Amniotic epithelial cell (primary cell): ENCODE measurements at places on chromosomes 7 and 10.

- DNase-seq, result no peak
Observed at GRCh38 chr10:131577178-131577555, 265.6 kb upstream of the TCERG1L start.

DNA sequence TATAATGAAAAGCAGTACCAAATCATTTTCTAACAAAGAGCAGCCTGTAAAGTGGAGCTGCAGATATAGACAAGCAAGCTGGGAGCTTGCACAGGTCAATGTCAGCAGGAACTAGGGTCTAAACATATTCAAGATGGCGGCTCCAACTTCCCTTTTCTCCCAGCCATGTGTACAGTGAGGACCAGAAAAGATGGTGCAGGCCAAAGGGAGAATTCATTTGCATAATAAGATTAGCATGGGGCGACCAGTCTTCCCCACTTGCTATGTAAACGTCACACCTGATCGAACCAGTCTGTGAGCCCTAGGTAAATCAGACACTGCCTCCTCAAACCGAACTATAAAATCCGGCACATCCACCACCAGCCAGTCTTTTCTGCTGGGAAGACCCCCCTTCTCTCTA lies 4.4 kb upstream of the RAPGEF5 start:
- DNase-seq, result no peak

DNA sequence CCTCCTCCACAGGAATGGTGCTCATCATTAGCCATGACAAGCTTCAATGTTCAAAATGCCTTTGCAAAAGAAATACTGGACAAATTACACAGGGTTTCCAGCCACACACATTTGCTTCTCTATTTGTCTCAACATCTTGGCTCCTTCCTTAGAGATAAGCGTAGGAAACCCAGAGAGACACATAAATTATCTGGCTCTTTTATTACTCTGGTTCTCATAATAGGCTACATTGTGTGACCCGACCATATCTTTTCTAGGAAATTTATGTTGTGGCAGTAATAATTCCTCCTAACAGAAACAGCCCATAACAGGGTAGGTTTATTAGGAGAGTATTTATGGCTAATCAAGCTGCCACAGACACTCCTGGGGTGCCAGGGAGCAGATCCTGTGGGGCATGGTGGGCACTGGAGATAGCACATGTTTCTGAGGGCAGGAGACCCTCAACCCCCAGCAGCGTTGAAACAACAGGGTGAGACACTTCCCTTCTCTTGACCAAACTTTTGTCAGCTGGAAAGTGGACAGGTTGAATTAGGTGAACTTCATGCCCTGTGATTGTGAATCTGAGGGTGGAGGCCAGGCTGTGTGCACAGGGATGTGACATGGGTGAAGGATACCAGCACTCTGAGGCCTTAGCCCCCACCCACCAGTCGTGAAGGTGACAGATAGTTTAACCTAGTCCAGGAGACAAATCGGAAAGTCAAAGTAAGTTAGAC lies 295.9 kb upstream of the ZNF32 start:
- no peak for DNase-seq

- DNase-seq, result no peak
Observed at GRCh38 chr10:101066896-101067355, 5.1 kb downstream of the KAZALD1 start.

- DNase-seq, result no peak
Observed at GRCh38 chr7:105151152-105151551, 137.1 kb downstream of the KMT2E start.

DNA sequence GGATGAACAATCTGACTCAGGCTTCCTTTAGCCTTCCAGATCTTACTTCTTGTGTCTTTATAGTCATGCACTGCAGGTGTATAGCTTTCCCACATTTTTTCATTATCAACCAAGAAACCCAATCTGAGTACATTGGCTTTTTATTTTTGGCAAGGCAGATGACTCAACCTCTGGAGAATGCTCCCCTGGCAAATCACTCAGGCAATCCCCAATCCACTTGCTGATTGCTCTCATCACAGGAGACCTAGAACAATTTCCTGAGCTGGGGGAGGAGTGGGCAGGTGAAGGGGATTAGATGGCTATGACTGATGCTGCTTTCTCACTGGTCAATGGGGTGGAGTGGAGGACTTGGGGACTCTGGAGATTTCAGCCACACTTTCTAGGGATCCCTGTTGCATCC lies 134.4 kb downstream of the SLC16A9 start:
- no peak for DNase-seq

- peak; percentile 79 for DNase-seq
Observed at GRCh38 chr7:102230593-102230992, 56.1 kb upstream of the SH2B2 start.

DNA sequence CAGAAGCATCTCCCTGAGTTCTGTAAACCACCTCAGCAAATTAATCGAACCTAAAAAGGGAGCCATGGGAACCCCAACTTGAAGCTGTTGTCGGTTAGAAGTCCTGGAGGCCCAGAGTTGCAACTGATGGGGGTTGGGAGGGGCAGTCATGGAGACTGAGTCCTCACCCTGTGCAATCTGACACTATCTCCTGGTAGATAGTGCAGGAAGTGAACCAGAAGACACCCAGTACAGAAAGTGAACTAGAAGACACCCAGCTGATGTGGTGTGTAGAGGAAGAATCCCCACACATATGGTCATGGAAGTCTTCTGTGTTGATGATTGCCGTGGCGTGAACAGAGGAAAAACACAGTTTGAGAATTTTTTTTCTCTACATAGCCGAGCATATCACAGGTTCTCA lies 58.8 kb upstream of the SRRM3 start:
- no peak for DNase-seq

GRCh38 chr10:122342293-122343134 lies 32.0 kb upstream of the PLEKHA1 start:
- peak; percentile 31 for DNase-seq

DNA sequence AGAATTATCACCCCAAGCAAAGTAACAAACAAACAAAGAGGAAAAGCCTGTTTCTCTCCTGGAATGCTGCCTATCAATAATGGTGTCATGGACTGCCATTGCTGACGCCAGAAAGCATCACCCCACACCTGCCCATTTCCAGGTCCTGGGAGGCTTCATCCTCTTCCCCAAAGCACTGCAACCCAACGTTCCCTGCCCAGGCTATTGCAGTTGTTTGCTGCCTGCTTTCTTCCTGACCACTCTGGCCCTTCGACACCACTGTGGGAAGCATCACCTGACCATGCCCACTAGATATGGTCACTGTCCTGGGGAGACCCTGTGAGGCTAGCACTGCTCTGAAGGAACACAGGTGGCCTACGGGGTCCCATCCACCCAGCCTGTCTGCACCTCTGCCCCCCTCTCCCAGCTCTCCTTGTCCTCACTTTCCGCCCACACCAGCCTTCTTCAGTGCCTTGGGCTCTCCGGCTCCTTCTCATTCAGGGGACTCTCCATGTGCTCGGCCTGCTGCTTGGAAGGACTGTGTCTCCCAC lies 439.6 kb downstream of the GLRX3 start:
- DNase-seq, result no peak

- DNase-seq, result no peak
Observed at GRCh38 chr7:105098863-105099515, 85.0 kb downstream of the KMT2E start.

DNA sequence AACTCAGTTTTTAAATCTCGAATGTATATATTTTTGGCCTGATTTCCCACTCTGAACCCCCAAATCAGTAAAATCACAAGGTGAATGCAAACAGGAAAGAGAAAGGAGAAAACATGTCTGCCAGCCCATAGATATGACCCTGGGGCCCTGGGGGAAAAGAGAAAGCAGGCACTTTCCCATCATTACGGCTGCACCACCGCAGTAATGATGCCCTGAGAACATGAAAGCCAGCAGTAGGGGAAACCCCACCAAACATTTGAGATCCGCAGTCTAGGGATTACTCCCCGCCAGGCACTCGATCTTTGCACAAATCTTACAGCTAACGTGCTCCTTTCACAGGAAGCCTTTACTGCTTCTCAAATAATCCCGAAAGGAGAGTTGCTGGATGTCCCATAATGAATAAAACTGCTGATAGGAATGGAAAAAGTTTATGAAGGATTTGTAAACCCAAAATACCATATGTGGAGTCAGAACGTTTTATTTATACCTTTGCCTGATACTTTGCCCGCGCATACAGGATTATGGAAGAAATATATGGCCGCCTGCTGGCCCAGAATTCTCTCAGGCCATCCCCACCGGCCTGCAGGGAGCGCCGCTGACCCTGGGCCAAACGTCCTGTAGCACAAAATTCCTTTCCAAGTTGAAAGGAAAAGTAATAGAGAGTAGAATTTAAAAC lies 180.0 kb upstream of the INHBA start:
- no peak for DNase-seq

GRCh38 chr7:51611937-51612336 lies 295.3 kb upstream of the COBL start:
- no peak for DNase-seq

DNA sequence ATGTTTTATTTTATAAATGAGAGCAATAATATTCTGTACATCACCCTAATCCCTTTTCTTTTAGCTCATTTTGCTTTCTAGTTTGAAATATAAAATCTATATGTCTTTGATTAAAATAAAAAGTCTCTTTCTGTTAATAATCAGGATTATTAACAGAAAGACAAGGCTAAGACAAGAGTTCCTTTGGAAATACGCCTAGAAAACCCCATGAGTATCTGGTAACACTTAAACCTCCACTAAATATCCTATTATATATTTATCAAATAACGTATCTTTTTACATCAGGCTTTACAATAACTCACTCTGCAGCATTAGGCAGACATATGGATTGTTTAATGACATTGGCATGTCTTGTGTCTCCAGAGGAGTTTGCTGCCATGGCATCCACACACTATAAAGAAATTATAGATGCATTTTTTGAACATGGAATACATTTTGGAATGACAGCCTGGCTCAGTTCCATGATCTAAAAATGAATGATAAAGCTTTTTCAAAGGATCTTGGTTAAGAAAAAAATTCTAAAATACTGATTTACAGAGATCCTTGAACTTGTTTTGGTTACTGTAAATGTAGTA lies 98.7 kb downstream of the TMEM26 start:
- no peak for DNase-seq

DNA sequence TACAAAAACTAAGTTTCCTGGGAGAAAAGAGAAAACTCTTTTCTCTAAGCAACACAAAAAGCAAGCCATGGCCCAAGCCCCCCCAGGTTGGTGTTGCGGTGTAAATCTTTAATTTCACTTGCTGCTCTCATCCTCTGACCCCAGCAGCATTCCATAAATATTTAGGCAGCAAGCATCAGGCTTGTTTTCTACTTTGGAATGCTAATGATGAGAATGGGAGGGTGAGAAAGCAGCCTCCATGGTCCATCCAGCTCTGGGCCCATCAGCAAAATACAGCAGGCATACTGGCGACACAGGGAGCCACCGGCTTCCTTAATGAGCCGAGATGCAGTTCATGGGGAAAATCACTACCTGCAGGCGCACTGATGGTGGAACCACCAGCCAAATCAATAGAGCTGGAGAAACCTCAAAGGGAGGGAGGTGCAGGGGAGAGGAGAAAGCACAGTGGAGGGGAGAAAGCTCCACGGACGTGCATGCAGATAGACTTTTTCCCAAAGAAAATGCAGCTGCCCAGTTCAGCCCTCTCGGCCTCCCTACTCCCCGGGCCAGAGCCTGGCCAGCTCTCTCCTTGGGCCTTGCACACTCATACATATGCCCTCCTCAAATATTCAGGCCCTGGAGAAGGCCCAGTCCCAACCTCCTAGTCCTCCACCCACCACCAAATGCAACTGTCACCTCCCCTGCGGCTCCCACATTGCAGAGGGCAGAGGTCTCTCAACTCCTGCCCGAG lies 131.9 kb downstream of the GRID1 start:
- no peak for DNase-seq

GRCh38 chr10:121526801-121527221 lies 71.4 kb downstream of the FGFR2 start:
- DNase-seq, result no peak

DNA sequence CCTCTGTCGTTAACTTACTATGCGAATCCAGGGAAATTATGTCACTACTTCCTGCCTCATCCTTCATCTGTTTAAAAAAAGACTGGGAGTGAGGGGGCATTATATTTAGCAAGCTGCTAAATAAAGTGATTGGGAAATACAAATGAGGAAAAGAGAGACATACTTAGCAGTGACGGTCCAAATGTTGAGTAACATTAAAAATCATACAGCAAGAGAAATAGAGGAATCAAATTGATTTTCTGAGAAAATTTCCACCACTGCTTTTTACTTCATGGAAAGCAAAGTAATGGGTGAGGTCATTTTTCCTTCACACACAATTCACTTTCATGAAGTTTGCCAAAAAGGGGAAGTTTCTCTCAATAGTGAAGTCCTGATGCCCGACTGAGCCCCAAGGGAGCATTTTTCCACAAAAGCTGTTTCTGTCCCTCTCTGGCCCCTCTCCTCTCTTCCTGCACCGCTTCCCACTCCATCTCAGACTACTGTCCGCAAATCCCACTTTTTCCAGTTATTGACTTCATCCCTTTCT lies 61.9 kb upstream of the ADO start:
- DNase-seq, result no peak

GRCh38 chr10:48455392-48456151 lies 149.1 kb downstream of the MAPK8 start:
- DNase-seq, result no peak

GRCh38 chr10:87608756-87609155 lies 50.9 kb upstream of the PAPSS2 start:
- DNase-seq, result peak; percentile 46
